Activated naive CD4-positive, alpha-beta T cell treated with Interleukin-2 at 50 U/mL for 16 hours (primary cell): ENCODE measurements at places on chromosomes 1 and 21.
A peak's percentile ranks its signal among the peaks of the same experiment; 100 is the strongest.

DNA sequence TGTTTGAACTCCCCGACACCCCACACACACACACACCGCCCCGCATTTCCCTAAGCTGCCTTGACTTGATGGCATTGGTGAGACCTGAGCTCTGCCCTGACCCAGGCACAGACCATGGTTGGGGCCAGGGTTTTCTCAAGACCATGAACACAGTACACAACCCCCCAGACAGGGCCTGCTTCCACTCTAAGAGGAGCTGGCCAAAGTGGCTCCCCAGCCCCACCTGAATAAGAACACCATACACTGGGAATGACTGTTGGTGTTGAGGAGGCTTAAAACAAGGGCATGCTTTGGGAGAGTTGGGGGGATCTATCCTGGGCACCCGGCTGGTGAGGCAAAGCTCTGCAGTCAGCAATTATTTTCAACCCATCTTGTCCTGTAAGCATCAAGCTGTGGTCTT lies 77.6 kb upstream of the SYT6 start:
- DNase-seq: no peak

DNA sequence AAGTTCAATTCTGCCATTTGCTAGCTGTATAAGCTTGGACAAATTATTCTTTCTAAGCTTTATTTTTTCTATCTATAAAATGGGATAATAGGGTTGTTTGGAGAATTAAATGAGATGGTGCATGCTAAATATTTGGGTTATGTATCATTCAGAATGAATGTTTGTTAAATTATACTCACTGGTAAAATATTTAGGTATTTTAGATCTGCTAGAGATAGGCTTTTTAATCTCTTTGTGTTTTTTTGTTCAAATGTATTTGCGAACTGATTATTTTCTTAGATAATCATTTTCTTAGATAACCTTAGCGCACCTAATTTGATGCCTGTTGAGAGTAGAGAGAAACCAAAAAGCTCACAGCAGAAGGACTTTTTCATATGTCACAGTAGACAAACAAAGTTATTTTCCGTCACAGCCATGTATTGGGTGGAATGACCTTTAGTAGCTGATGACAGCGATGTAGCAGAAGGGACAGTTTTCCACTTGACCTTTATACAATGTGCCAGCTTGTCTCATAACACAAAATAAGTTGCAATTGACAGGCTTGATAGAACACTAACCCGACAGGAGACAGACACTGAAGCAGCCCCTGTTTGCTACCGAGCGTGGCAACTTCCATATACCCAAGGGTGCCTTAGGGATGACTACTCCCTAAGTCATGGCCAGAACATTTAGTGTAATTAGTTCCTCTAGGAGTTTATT lies 93.0 kb downstream of the DISC1 start:
- DNase-seq: no peak

GRCh38 chr1:98870959-98871903 lies 133.4 kb downstream of the PLPPR5 start:
- peak; percentile 25 for DNase-seq

GRCh38 chr1:201108614-201109013 lies 3.6 kb downstream of the CACNA1S start:
- no peak for DNase-seq

DNA sequence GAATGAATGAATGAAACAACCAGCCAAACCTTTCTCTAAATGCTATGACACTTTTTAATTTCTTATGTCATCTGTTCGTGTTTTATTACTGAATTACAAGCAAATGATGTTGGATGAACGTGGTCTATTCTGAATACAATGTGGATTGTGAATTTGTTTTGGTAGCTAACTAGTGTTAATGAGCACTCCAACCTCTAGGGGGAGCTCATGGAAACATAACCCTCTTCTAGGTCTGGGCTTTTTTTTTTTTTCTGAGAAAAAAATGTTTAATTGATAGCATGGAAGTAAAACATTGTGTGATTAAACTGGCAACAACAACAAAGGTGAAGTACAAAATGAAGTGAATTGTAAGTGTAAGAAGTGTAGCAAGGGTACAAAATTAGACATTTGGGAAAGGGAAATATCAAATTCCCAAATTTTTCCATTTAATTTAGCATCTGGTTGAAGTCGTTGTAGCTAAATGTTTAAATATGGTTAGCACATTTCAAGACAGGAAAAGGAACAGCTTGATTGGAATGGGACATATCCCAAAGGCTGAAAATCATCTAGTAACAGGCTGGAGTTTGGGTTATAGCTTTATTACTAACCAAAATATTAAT lies 42.6 kb upstream of the PTGS2 start:
- no peak for DNase-seq

- no peak for DNase-seq
Observed at GRCh38 chr1:175804561-175804960, 61.2 kb upstream of the TNR start.
